Kasumi-1 (cell line): ENCODE measurements at places on chromosomes 13 and 19.

DNA sequence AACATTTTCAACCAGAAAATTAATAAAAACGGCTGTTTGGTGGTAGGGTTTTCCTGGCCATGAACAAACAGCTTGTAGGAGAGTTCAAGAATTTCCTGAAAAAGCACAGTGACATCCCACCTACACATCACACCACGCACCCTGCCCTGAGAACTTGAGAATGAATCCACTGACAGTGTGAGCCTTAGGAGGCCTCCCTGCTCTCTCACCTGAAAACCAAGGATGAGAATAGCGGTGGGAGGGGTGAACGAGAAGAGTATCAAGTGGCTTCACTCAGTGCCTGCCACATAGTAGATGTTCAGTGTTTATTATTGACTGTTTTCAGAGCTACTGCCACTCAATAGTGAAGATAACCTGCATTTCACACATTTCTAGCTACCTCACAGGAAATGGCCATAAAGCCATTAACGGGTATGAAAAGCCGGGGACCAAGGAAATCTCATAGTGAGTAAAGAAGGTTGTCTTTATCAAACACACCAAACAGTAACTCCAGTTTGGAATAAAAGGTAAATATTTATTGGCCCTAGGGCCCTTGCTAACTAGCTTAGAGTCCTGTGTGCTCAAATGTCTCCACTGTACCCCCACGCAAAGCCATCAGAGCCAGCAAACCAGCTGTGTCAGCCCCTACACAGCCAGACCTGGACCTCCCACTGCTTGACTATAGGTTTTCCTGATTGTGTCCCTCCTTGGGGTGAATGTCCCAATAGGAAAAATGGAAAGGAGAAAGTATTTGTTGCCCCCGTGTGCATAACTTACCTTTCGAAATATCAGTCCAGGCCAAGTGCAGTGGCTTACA lies 40.6 kb downstream of the TPT1 start:
- DNase-seq, result no peak

DNA sequence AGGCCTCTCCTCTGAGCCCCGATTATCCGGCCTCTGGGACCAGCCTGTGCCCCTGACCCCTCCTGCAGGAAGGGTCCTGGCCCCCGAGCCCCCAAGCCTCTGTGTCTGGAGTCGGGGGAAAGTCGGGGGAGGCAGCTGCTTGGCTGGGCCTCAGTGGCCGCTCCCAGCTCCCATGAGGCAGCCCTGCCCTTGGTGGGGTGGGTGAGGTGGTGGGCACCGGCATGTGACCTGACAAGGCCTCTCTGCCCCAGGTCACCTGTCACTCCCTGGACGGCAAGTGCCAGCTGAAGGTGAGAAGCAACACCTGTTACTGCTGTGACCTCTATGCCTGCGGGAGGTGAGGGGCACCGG lies 41.5 kb downstream of the TMEM255B start:
- DNase-seq, result no peak

DNA sequence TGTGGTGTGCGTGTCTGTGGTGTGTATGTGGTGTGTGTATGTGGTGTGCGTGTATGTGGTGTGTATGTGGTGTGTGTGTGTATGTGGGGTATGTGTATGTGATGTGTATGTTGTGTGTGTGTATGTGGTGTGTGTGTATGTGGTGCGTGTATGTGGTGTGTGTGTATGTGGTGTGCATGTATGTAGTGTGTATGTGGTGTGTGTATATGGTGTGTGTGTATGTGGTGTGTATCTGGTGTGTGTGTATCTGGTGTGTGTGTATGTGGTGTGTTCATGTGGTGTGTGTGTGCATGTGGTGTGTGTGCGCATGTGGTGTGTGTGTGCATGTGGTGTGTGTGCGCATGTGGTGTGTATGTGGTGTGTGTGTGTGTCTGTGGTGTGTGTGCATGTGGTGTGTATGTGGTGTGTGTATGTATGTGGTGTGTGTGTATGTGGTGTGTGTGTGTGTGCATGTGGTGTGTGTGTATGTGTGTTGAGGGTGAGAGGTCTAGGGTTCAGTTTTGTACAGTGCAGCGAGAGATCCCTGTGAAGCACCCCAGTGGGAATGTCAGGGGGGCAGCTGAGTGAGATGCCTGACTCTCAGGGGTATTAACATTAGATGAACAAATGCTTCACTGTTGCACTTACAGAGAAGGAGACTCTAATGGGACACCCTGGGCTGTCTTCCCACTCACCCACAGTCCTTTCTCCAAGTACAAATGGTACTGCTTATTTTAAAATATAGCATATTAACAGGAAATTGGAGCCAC lies 61.3 kb upstream of the MEDAG start:
- DNase-seq, result no peak

- DNase-seq, result peak; percentile 98
These were observed 4.9 kb upstream of the PALM start for GRCh38 chr19:703651-704446.

GRCh38 chr13:60407095-60407494 lies 10.1 kb downstream of the TDRD3 start:
- no peak for DNase-seq

GRCh38 chr13:51177188-51177587 lies 45.0 kb upstream of the FAM124A start:
- no peak for DNase-seq

- DNase-seq, result no peak
These were observed 33.2 kb downstream of the RASA3 start for GRCh38 chr13:114099191-114099590.

DNA sequence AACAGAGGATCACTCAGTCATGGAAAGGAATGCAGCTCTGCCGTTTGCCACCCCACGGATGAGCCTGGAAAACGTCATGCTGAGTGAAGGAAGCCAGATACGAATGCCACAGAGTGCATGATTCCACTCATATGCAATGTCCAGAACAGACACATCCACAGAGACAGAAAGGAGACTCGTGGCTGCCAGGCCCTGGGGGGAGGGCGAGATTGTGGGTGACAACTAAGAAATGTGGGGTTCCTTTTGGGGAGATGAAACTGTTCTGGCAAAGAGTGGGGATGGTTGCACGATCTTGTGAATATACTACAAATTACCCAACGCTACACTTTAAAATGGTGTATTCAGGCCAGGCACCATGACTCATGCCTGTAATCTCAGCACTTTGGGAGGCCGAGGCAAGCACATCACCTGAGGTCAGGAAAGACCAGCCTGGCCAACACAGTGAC lies 27.2 kb upstream of the NAPA start:
- DNase-seq, result no peak

- DNase-seq, result peak; percentile 82
These were observed at the start of gene ACTN4 for GRCh38 chr19:38647368-38647965. ACTN4 (plus strand) TSS chr19:38647649; CDS start chr19:38647746, 97 bp downstream.

DNA sequence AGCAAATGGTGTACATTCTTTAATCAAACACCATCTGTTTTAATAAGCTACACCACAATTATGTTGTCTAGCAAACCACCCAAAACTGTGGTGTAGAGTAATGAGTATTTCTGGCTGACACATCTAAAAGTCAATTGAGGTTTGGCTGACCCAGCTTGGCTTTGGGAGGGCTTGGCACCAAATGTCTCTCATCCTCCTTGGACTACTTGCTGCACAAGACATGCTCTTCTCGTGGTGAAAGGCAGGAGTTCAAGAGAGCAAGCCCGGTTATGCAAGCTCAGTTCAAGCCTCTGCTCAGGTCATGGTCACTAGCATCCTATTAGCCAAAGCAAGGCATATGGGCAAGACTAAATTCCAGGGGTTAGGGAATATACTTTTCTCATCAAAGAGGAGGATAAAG lies 37.1 kb downstream of the LACC1 start:
- no peak for DNase-seq

DNA sequence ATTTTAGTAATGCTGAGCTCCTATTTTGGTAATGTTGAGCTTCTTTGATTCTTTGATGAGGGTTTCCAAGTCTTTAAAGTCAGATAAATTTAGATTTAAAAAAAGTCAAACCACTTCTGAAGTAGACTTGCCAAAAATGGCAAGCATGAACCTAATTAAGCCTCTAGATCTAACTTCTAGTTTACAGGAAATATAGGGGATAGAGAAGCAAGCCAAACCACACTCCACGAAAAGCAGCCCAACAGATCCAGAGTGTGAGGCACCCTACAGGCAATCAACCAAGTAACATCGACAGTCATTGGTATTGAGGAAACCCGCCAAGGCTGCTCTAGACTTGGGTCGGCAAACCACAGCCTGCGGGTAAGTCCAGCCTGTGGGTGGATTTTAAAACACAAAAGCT lies 3.7 kb downstream of the GGACT start:
- no peak for DNase-seq

DNA sequence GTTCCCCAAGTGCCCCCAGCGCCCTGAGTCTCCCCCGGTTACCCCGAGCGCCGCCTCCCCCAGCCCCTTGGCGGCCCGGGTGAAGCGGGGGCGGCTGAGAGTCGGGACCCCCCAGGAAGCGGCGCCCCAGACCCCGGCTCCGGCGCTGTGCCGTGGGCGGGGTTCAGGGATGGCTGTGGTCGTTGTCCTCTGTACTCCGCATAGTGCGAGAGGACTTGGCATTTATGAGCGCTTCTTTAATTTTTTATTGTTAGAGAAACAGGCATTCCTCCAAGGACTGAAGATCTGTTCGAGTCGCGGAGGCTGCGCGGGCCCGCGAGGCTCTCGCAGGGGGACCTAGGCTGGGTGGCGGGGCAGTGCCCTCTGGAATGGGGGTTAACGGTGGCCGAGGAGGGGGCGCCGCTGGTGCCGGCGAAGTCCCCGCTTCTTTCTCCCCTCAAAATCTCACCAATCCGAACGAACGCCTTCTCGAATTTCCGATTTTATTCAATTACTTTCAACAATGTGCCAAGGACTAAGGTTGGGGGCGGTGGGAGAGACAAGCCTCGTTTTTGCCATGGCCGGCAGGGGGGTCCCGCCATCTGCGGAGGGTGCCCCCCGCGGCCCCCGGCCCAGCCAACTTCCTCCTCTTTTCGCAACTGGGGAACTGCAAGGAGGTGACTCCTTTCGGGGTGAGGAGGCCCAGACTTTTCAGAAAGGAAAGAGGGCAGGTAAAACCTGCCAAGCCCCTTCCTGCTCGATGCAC lies 596 bp upstream of the GJB2 start:
- DNase-seq, result peak; percentile 8

DNA sequence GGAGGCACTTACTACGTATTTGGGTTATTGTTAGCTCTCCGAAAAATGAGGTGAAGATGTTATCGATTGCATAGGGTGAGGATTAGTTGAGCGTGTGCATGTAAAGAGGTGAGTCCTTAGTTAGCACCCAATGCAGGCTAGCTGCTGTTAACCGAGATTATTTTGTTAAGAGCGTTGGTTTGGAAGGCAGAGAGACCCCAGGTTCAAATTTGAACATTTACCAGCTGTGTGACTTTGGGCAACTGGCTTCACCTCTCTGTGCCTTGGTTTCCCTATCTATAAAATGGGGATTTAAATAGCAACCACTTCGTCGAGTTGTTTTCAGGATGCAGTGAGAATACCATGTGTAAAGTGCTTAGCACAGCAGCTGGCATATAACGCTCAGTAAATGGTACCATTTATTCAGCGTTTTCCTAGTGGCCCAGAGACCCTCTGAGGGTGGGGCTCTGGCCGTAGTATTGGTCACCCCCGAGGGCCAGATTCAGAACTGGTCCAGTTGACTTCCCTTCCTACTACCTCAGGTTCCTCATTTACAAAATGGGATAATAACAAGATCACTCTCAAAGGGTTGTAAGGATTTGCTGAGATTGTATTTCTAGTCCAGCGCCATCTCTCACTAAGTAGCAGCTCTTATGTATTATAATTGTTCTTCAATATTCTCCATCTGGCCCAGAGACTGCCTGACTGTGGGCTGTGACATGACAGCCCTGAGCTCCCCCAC lies 887 bp downstream of the SIPA1L3 start:
- DNase-seq, result peak; percentile 9

GRCh38 chr19:34225659-34226015 lies 28.7 kb upstream of the GARRE1 start:
- DNase-seq, result no peak

GRCh38 chr13:113815151-113816058 lies 48.5 kb downstream of the GAS6 start:
- peak; percentile 66 for DNase-seq

GRCh38 chr19:42433503-42434260 lies 6.5 kb upstream of the LIPE start:
- DNase-seq, result peak; percentile 45
